ENCODE measurements at places on chromosomes 6 and 20.

DNA sequence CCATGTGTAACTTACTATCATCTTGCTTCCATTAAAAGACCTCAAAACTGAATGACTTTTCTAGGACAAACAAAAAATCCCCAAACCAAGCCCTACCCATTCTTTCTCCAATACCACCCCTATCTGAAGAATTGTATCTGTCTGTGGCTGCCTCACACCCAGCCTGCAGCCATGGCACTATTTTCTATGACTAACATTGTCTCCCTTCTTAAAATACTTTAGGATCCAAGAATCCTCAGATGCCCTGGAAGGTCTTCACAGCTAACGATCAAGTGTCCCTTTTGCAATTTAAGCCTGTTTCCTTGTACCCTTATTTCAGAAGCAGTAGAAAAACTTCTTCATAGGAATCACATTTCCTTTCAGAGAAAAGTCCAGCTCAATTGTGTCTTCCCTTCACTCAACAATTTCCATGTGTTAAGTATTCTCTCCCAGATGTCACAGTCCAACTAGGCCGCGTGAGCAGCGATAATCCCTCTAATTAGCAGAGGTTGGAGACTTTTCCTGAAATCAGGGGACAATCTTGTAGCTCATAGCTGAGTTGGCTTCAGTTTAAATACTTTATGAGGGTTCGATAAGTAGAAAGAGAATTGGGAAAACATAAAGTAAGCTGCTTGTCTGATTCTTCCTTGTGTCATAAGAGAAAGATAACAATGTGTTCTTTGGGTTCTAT, 5.2 kb upstream of the MEP1A start:
- DNase-seq, result no peak

- no peak for DNase-seq
Observed at GRCh38 chr6:20098267-20098876, 113.9 kb downstream of the MBOAT1 start.

GRCh38 chr20:2807019-2807418, 6.6 kb upstream of the CPXM1 start:
- DNase-seq, result no peak

- DNase-seq, result no peak
Observed at GRCh38 chr6:20952699-20953474, 418.6 kb downstream of the CDKAL1 start.

GRCh38 chr6:3855866-3856265, 6.7 kb downstream of the FAM50B start:
- DNase-seq, result no peak

GRCh38 chr6:33156561-33156960, 35.7 kb downstream of the COL11A2 start:
- no peak for DNase-seq

- no peak for DNase-seq
Observed at GRCh38 chr6:52152711-52153160, 33.4 kb upstream of the IL17A start.

DNA sequence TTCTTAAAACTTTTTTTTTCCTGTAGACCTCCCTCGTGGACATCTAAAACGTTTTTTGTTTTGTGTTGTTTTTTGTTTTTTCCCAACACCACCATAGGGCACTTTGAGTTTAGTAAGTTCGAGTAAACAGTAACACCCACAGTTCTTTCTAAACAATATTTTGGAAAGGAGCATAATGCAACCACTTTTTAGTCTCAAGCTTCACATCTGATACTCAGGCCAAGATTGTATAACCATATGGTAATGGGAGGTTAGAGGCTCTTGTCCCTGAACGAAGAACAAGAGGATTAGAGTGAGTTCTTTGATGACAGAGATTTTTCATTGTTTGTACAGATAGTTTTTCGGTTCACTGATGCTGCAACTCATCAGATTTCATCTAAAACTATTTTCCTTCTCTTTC, 144.6 kb downstream of the MTHFD1L start:
- DNase-seq, result no peak

DNA sequence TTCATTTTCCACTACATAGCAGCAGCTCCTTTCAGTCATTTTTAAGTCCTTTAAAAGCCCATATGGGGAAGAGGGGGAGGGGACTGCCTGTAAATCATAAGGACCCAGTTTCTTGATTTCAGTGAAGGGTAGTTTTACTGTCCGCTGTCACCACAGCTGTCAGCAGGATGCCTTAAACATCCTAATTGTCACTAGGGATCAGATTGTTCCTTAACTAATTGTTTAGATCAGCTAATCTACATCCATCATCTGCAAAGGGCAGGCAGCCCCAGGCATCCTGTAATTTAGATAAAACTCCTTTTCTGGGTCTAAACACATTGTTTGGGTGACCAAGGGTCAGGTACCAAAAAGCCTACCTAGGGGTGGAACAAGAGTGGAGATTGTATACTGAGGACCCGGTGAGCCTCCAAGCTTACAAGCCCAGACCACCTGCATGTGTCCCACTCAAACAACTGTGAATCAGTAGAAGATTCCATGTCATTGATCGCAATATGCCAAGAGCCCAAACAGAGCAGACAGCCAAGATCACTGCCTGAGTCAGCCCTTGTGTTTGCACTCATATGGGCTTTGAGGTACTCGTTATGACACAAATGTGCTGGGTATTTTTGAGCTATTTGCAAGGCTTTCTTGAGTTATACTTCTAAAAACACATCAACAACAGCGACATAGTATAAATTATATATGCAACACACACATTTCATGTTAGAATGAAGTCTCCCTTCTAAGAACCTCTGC, 198.7 kb upstream of the CEP162 start:
- DNase-seq, result no peak
